HFFc6 (cell line): ENCODE measurements at places on chromosomes 3 and 15. TPM values are rescaled to one million over a fixed set of nuclear protein-coding genes. Genes with fewer than 3 reads are reported as not detected.
A peak's percentile ranks its signal among the peaks of the same experiment; 100 is the strongest.

DNA sequence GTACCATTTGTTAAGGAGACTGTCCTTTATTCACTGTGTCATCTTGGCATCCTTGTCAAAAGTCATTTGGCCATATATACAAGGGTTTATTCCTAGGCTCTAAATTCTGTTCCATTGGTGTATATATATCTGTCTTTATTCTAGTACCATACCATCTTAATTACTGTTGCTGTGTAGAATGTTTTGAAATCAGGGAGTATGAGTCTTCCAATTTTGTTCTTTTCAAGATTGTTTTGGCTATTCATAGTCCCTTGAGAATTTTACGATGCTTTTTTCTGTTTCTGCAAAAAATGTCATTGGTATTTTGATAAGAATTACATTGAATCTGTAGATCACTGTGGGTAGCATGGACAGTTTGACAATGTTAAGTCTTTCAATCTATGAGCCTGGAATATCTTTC is 28.7 kb downstream of the PFN2 start:
- DNase-seq = no peak

DNA sequence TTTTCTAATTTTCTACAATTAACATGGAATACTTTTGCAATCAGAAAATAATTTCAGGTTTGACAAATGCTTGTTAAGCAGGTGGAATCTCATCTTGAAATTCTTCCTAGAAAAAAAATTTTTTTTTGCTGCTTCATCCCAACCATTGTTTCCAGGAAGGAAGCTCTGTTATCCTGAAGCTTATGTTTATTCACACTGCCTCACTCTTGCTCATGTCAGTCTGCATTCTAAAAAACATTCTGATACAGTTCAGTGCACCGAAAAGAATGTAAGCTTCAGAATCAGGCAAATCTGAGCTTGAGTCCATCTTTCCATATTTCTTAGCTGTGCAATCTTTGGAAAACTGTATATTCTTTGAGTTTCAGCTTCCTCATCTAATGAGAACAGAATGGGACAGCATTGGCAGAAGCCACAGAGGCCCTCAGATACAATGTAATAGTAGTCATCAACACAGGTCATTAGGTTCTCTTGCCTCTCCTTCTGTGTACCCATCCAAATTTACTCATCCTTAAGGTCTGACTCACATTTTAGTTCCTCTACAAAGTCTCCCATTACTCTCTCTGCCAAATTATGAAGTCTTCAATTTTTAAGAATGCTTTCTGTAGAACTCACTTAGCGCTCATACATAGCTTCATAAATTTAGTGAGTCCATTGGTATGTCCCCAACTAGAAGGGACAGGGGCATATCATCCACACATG is 881.8 kb upstream of the NR2F2 start:
- peak; percentile 48 for DNase-seq

- no peak for DNase-seq
Measured at GRCh38 chr3:113153499-113154107, 57.8 kb upstream of the BOC start.

DNA sequence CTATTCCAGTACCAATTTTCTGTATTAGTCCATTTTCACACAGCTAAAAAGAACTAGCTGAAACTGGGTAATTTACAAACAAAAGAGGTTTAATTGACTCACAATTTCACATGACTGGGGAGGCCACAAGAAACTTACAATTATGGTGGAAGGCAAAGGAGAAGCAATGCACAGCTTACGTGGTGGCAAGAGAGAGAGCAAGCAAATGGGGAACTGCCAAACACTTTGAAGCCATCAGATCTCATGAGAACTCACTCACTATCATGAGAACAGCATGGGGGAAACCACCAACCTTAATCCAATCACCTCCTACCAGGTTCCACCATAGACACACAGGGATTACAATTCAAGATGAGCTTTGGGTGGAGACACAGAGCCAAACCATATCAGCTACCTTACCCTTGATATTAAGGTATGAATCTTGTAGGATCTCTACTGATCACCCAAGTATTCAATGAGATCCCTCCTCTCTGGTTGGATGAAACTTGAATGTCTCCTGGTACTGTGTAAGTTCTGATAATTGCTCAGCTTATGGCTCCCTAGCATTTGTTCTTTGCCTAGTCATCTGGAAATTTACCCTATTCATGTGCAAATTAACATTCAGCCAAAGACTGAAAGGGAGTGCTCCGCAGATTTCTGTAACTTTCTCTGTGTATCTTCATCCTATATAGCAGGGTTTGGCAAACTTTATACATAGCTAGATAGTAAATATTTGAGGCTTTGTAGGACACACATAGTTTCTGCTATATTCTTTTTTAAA is 38.9 kb downstream of the MYL3 start:
- DNase-seq = no peak

DNA sequence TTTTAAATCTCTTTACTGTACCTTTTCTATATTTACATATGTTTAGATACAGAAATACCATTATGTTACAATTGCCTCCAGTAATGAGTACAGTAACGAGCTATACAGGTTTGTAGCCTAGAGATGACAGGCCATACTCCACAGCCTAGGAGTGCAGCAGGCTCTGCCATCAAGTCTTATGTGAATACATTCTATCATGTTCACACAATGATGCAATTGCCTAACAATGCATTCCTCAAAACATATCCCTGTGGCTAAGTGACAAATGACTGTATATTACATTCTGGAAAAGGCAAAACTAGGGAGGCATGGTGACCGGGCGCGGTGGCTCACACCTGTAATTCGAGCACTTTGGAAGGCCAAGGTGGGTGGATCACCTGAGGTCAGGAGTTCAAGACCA is 192.4 kb upstream of the IGF1R start:
- DNase-seq = peak; percentile 16

GRCh38 chr3:152121270-152121636 is 147.5 kb upstream of the MBNL1 start:
- DNase-seq = peak; percentile 83

DNA sequence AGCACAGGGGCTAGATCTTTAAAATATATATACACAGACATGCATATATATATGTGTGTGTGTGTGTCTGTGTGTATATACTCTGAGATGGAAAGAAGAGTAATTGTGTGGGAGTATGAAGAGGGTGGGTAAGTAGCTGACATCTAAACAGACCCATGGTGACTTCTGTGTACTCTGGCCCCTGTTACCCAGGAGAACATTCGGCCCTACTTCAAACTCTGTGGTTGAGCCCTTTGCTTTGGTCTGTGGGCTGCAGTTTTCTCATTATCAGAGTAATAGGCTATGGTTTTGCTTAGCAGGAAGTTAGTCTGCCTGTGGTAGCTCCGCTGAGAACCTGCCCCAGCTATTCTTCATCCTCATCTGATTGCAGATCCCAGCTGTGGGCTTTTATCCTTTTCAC is 141.4 kb downstream of the RBPMS2 start:
- no peak for DNase-seq

GRCh38 chr3:134543113-134543512 is 57.3 kb downstream of the CEP63 start:
- DNase-seq = no peak

- DNase-seq = no peak
Measured at GRCh38 chr3:52364322-52365035, 48.4 kb downstream of the DNAH1 start.

GRCh38 chr3:100811779-100812507 is 102.6 kb downstream of the TFG start:
- DNase-seq = no peak

DNA sequence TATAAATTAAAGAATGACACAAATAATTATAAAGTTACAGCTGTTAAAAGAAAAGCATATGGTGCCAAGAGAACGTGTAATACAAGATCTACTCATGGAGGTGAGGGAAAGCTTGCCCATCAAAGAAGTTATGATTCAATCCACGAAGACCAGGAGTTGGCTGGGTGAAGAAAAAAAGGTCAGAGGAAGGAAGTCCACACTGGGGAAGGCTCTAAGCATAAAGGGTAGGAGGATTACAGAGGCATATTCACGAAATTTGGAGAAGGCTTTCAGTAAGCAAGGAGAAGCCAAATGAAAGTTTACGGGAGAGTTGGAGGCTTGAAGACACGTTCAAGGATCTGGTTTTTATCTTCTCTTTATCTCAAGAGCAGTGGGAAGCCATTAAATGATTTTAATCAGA is 1.8 kb upstream of the TGFBR2 start:
- no peak for DNase-seq

DNA sequence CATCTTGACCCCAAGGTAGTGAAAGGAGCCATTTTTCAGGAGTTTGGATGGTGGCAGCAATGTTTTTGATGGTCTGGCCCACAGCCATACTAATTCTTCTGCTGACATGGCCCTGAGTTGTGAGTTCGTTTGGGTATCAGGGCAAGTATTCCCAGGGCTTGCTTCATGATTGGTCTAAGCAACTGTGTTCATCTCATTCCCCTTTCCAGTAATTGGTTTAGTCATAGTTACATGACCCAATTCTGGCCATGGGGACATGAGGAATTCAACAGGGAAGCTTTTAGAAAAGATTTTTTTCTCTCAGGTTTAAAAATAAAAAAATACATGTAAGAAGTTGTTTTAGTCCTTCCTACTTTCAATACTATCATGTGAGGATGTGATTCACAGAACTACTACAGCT is 150.5 kb upstream of the NPHP3 start:
- no peak for DNase-seq

DNA sequence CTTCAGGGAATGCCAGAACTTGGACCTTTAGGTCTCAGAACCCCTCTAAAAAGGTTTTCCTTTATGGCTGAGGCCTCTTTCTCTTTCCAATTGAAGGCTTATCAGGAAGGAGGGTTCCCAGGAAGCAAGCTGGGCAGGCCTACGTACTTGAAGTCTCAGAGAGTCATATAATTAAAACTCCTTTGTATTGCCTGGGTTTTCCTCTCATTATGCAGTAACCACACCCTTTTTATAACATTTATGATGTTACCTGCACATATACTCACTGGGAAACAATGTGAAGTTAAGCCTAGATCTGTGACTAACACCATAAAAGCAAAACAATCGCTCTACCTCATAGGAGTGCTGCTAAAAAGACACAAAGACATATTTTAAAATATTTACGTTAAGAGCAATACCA is 27.3 kb downstream of the SERP1 start:
- no peak for DNase-seq

GRCh38 chr3:120348991-120349854 is at the start of gene LRRC58:
LRRC58 (minus strand) TSS chr3:120349354; CDS start chr3:120349243, 111 bp downstream.
- peak; percentile 90 for DNase-seq

DNA sequence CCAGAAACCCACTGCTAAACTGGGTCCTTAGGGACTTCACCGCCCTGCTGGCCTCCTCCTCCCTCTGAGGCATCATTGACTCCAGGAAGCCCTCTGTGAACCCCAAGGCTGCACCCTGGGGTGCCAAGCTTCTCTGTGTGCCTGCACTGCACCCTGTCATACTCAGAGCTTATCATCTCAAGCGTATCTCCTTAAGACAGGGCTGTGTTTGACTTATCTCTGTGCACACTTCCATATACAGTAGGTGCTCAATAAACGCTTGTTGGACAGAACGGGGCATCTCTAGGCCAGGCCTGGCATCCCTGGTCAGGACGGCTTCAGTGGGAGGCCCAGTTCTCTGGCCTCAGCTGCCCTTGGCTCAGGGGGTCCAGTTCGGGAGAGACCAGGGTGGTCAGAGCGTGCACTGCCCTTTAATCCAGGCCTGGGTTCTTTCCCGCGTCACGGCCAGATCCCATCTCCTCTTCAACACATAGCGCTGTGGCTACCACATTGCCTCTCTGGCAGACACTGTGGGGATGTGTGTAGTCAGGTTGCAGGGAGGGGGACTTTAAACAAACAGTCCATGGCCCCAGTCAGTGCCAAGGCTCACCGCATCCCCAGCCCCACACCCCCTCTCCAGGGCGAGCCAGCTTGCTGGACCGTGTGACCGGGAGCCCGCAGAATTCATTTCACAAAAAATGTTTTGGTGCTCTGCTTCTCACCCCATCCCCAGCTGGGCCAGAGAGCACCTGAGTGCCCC is 33.4 kb downstream of the MAGEF1 start:
- DNase-seq = no peak

GRCh38 chr15:90264671-90265070 is 801 bp upstream of the NGRN start:
- DNase-seq = no peak

- peak; percentile 26 for DNase-seq
Measured at GRCh38 chr3:112813723-112814171, 32.9 kb downstream of the CD200R1L start.

GRCh38 chr3:108477511-108478147 is 32.8 kb downstream of the MYH15 start:
- DNase-seq = peak; percentile 46

The SERPINI2 gene
- total RNA-seq = not detected in 3 replicates

The ADAMTS17 gene
- not detected in 3 replicates for total RNA-seq

The PDIA5 gene
- 35.1 to 39.1 TPM (median 35.7 TPM) in 3 replicates for total RNA-seq

The RETNLB gene
- not detected in 3 replicates for total RNA-seq

The TEX55 gene
- total RNA-seq = not detected in 3 replicates

The KNG1 gene
- not detected in 3 replicates for total RNA-seq

The TF gene
- under 0.01 to 0.02 TPM in 2 of 3 replicates, not detected in the other for total RNA-seq

The ISLR gene
- 1.9 and 4.2 TPM in 2 replicates for total RNA-seq

The A4GNT gene
- total RNA-seq = not detected in 3 replicates

The HAUS2 gene
- 20.2 to 26.5 TPM (median 25.9 TPM) in 3 replicates for total RNA-seq

The ISG20 gene
- 0.61 to 0.73 TPM (median 0.64 TPM) in 3 replicates for total RNA-seq

The TMEM212 gene
- total RNA-seq = not detected in 3 replicates

The CCDC39 gene
- not detected in 3 replicates for total RNA-seq

The AHSG gene
- total RNA-seq = not detected in 3 replicates
